IMR-90 (cell line): ENCODE measurements at places on chromosomes 1 and 21.

DNA sequence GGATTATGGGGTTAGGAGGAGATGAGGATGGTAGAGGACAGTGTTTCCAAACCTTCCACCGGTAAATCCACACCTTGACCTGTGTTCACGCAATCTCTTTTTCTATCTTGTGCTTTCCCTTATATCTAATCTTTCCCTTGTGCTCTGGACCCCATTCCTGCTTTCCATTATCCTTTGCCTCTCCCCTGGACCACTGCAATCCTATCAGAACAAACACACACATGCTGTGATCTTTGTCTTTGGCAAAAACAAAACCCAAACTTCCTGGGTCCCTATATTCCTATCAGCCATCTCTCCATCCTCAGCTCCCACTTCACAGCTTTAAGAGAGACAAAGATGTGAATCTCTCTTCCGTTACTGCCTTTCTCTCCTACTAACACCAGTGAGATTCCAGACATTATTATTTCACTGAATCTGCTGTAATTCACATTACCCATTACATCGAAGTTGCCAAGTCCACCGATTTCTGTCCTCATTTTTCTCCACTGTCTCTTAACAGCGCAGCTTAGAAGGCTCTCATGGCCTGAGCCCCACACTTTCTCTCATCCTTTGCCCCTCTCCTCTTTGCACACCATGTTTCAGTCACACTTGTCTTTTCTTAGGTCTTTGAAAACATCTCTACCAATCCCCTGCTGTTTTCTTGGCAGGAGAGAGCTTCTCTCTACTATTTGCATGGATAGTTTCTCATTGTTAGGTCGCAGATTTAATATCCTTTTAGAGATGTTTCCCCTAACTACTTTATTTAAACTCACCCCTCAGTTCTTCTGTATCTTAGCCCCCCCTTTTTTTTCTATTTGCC is 230.0 kb upstream of the B3GALT2 start:
- DNase-seq: no peak

DNA sequence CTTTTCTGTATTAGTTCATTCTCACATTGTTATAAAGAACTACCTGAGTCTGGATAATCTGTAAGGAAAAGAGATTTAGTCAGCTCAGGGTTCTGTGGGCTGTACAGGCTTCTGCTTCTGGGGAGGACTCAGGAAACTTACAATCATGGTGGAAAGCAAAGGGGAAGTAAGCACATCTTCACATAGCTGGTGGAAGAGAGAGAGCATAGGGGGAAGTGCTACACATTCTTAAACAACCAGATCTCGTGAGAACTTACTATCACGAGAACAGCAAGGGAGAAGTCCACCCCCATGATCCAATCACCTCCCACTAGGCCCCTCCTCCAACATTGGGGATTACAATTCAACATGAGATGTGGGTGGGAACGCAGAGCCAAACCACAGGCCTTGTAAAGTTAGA is 37.9 kb upstream of the AHCTF1 start:
- no peak for DNase-seq

GRCh38 chr1:219177363-219177762 is 3.7 kb downstream of the LYPLAL1 start:
- DNase-seq: no peak

DNA sequence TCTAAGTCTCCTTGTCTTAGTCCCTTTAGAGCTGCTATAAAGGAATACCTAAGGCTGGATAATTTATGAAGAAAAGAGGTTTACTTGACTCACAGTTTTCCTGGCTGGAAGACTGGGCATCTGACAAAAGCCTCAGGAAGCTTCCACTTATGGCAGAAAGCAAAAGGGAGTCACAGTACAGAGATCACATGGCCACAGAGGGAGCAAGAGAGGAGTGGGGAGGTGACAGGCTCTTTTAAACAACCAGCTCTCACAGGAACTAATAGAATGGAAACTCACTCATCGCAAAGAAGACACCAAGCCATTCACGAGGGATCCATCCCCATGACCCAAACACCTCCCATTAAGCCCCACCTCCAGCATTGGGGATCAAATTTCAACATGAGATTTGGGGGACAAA is 68.8 kb downstream of the DDAH1 start:
- DNase-seq: no peak

DNA sequence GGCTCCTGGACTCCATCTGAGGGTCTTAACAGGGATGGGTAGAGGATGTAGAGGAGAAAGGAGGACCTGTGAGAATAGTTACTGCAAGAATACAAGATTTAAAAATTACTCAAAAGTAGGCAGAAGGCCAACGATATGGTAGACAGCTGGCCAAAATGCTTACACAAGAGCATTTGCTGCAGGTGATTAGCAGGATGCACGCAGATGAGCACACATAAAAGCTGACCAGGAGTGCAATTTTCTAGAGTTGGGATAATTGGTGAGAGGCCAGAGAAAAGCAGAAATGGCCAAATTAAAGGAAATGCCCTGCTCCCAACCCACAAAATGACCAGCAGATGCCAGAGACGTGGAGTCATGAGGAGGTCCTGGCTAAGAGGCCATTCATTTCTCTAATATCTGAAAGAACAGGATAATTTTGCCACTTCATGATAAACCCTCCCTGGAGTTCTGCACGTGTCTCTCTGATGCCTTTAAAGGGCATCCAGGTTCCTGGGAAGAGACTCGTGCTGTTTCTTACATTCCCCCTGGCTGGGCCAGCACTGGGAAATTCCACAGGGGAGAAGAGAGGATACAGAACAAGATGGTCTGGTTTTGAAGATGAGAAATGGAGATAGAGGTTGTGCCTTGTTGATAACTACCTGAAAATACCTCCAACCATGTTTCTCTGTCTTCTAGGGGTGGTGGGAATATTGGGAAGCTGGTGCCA is 62.3 kb upstream of the KCNA3 start:
- no peak for DNase-seq

DNA sequence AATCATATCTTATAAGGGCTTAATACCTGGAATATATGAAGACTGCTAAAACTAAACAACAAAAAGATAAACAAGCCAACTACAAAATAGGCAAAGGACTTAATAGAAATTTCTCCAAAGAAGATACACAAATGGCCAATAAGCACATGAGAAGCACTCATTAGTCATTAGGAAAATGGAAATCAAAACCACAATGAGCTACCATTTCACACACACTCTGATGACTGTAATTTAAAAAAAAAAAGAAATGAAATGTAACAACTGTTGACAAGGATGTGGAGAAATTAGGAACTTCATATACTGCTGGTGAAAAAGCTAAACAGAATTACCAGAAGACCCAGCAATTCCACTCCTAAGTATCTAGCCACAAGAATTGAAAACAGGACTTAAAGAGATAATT is 374.2 kb upstream of the ZP4 start:
- no peak for DNase-seq

GRCh38 chr1:111911776-111912515 is 77.5 kb downstream of the KCND3 start:
- peak; percentile 1 for DNase-seq

DNA sequence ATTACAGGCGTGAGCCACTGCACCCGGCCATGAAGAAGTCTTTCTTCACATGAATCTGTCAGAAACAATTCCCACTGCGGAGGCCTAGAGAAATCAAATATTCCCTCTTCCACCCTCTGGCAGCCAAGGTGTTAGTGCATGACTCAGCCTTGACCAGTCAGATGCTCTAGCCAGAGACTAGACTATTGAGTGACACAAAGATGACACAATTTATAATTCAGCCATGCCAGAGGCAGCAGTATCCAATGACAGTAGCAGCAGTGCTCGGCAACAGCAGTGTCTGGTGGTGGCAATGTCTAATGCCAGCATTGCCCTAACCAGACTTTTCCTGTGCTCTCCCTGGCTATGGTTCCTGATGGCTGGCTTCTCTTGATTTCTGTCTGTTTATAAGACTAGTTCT is 8.7 kb downstream of the CTXND2 start:
- peak; percentile 49 for DNase-seq

DNA sequence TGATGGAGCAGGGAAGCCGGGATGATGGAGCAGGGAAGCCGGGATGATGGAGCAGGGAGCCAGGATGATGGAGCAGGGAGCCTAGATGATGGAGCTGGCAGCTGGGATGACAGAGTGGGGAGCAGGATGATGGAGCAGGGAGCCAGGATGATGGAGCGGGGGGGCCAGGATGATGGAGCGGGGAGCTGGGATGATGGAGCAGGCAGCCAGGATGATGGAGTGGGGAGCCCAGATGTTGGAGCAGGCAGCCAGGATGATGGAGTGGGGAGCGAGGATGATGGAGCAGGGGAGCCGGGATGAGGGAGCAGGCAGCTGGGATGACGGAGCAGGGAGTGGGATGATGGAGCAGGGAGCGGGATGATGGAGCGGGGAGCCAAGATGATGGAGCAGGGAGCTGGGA is 16.0 kb downstream of the GALNT2 start:
- no peak for DNase-seq

DNA sequence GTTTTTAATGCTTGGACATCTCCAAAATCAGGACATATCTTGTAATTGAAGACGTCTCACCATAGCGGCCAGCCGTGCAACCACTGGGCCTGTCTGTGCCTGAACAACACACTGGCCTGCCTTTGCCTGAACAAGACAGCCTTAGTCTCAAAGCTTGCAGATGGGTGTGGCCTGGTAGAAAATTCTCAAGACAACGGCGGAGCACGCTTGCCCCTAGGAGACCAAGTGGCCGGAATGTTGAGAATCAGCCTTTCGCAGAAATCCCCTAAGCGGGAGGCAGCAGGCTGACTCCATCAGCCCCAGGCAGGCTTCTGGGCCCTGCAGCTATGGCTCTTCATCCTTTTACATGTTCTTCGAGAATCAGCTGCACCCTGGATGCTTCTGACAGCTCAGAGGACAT is 98.0 kb upstream of the C1orf174 start:
- no peak for DNase-seq

DNA sequence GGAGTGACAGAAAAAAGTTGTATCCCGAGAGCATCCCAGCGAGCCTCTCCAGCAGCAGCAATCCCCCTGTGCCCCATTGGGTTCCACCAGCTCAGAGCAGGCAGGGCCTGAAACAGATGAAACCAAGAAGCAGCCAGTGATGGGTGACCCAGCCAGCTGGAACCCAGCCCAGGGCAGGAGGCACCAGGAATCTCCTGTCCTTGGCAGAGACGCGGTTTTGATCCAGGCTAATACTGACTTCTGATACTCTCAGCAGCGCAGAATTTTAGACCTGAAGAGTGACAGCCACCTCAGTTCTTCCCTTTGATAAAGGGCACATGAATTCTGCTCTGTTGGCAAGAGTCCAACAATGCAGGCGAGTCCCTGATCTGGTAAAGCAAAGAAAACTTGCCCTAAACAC is 11.4 kb upstream of the OLIG1 start:
- no peak for DNase-seq

DNA sequence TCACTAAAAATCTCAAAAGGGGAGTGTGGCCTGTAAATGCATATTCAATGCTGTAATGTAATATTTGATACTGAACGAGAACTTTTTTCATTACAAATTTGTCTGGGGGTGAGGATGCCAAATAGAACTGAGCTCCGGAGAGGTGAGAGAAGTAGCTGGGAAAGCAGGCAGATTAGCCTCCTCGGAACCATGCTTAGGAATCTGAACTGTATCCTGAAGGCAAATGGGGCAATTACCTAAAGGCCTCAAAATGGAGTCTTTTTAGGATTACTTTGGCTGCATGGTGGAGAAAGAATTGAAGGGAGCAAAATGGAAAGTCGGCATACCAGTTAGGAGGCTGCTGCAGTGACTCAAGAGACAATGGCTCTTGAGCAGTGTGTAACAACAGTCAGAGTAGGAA is 178.8 kb downstream of the CDC7 start:
- DNase-seq: no peak
